ENCODE measurements at places on chromosomes 16 and 17.

- no peak for DNase-seq
These were observed 24.8 kb downstream of the HS3ST3A1 start for GRCh38 chr17:13576661-13577526.

DNA sequence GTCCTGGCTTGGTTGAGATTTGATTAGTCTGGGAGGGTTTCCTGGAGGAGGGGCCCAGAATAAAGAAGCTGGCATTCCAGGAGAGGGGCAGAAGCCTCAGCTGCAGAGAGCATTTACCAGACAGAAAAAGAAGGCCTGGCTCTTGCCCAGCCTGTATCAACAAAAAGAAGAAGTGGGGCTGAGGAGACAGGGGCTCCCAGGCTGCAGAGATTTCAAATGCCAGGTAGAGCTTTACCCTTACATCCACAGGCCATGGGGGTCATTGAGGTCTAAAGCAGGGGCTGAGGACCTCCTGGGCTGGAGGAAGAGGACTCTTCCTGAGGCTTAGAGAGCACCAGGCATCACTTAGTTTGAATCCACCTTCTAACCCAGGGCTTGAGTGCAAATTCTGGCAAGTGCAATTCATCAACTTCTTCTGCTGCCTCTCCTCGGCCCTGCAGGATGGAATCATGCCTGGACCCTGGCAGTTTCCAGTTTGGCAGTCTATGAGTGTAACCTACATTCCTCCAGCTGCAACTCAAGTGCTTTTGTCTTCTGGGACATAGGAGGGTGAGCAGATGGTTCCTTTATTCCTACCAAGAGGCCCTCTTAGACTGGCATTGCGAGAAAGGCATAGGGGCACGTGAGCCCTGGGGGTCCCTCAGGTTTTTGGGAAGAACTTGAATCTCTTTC lies 15.3 kb downstream of the CA7 start:
- DNase-seq = no peak

DNA sequence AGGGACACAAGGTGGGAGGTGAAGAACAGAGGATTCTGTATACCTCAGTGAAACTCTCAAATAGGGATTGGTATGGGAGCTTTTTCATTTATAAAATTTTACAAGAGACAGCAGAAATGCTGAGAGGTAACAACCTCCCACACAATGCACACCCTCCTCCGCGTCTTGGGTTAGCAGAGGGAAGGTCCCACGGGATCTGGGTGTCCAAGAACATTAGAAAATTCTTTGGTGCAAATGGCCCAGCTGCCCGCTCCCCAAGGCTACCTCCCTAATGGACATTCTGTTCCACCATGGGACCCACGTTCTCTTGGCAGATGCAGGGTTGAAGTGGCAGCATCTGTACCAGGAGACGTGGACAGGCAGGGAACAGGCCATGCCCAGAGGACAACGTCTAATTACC lies 22.5 kb downstream of the GPR139 start:
- DNase-seq = no peak

DNA sequence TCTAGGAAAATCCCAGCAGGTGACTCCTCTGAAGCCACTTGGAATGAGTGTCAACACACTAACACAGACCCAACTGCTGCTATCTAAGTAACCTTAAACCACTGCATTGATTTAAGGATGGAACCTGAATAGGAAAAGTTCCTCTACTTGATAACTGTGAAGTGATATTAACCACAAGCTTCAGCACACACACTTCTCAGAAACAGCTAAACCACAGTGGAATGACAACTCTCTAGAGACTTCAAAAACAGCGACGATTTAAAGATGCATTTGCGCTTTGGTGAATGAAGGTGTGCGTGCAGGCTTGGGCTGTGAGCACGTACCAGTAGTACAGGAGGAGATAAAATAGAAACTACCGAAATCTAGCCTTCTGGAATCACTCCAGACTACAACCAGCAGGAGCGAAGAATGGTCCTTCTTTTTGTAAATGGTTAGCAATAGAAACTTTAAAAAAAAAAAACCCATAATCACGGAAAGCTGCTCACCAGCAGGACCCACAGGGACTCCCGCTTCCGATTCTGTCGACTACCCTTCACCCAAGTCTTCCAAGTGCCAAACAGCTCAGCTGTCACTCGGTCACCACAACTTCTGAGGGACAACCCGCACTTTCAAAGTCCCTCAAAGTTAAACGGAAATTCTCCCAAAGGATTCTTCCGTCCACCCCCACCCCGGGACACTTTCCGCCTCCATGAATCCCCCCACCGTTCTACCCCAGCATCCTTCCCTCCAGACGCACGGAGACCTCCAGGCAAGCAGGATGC lies 137.7 kb upstream of the CORO6 start:
- DNase-seq = peak; percentile 26

DNA sequence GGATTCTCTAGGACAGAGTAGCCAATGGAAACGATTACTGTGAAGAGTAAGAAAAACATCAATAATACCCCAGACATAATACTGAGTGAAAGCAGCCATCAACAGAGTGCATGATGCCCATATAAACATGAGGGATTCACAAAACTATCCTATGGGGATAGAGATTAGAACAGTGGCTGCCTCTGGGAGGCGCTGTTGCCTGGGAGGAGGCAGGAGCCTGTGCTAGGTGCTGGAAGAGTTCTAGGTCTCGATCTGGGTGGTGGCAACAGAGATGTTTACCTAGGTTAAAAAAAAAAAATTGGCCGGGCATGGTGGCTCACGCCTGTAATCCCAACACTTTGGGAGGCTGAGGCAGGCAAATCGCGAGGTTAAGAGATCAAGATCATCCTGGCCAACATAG lies 7.9 kb downstream of the FA2H start:
- no peak for DNase-seq

GRCh38 chr16:13480801-13481200 lies 439.2 kb upstream of the ERCC4 start:
- DNase-seq = no peak

DNA sequence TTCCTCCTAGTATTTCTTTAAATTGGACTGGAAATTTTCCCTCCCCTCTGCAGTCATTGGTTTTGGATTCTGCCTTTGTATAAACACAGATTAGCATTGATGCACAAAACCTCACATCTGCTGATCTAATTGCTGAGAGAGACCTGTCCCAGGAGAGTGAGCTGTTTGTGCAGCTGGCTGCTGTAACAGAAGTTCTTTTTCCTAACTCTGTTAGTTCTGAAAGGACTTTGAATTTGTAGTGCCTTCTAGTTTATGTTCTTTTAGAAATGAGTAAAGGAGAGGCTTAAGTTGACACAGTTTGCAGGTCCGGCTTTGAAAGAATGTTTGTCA lies 45.2 kb upstream of the KPNB1 start:
- no peak for DNase-seq
